GF-D8 (cell line): ENCODE measurements at places on chromosomes 2 and 18.

DNA sequence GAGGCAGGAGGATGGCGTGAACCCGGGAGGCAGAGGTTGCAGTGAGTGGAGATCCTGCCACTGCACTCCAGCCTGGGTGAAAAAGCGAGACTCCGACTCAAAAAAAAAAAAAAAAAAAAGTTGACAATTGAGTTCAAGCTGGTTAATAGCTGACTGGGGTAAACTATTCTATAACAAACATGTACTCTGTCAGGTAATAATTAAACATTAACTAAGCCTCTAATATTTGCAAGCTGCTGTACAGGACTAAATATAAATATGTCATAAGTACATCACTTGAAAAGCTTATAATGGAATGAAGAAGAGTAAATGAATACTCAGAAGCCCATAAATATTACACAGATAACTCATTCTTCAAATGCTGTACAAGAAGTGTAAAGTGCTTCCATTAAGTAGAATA, 190.4 kb upstream of the CRIM1 start:
- DNase-seq: no peak

- DNase-seq: no peak
Measured at GRCh38 chr2:241445426-241445825, 63.0 kb downstream of the STK25 start.

DNA sequence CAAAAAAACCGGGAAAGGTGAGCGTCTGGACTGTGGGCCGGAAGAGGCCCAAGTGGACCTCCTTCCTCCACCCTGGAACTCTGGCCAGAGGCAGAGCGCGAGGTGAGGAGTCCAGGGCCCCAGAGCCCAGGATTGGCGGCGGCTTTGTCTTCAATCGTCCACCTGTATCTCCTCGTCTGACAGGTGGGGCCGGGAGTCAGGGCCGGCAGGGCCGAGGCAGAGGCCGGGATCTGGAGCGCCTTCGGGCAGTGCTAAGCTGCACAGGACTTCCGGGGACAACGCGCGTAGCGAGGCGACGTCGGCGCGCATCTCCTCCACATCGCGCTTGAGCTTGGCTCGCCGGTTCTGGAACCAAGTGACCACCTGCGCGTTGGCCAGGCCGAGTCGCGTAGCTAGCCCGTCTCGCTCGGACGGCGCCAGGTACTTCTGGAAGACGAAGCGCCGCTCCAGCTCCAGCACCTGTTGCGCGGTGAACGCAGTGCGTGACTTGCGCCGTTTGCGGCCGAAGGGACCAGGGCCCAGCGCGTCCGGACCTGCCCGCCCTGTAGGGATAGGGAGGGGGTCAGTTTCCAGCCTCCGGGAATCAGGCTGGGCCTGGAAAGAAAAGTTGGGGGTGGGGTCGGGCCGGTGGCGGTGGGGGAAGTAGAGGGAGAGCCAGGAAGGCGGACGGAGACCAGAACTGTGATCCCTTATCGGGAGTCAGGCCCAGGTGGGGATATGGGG, 1.5 kb downstream of the LBX2 start:
- no peak for DNase-seq

GRCh38 chr2:64192664-64193105, 48.5 kb upstream of the PELI1 start:
- DNase-seq: no peak

GRCh38 chr2:64873472-64873924, 115.7 kb upstream of the SLC1A4 start:
- DNase-seq: no peak

DNA sequence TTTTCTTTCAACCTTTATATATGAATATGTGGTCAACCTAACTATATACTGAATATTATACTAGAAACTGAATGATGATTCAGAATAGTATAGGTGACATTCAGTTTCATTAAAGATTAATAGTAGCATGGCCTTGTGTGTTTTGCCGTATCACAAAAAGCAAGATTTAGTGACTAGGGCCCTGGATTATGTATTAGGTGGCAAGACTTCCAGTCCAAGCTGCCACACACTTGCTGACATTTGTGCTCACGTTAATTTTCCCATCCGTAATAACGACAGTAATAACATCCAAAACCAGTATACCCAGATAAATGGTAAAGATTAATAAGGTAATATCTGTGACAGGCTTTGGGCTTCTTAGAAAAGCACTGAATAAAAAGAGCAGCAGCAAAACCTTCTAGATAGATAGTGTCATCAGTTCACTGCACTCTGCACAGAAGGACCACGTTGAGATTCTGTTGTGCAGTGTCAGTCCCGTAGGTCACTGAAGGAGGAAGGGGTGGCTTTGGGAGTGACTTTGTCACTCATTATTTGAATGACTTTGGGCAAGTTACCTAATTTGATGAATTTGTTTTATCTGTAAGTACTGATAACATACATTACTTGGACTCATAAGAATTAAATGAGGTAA, 451.7 kb downstream of the PTPRM start:
- no peak for DNase-seq

DNA sequence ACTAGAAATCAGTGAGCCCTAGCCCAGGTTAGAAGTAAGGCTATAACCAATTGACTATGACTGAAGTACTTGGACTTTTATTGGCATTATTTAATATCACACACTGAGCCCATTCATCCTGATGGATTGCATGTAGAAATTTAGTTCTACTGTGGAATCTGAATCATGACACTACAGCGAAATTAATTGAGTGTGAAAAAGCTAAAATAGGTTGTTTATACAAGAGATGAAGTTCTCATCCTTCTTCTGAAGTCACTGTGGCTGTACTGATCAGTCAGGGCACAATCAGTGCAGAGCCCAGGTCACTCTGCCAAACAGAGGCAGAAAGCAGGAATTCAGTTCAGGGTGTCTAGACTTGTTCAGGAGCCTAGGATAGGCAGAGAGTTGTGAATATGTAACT, 158.9 kb downstream of the BABAM2 start:
- no peak for DNase-seq

GRCh38 chr2:54073796-54074195, 41.6 kb upstream of the ACYP2 start:
- DNase-seq: no peak

DNA sequence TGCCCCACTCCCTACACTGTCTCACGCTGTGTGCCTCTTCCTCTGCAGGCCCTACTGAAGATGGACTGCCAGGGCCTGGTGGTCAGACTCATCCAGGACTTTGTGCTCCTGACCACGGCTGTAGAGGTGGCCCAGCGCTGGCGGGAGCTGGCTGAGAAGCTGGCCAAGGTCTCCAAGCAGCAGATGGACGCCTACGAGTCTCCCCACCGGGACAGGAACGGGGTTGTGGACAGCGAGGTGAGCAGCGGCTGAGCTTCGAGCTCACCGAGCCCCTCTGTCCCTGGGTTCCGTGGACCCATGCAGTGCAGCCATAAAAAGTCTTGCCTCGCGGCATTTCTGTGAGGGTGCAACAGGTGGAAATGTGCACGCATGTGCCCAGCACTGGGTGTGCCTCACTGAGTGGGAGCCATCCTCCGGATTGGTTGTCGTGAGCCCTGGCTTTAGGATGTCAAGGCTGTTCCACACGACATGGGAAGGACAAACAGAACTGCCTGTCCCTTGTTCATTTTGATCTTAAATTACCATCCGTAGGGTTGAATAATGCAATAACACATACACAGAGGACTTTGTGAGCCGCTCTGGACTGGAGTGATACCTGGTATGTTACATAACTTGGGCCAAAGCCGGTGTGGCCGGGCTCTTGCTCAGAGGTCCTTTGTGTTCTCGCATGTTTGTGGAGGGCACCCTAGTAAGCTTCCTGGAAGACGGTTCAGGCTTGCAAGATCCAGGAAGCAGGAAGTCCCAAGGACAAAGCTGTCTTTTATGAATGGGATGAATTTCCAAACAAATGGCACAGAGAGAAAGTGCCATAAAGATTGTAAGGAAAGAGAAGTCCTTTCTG, 100.9 kb downstream of the SH3BP4 start:
- no peak for DNase-seq

DNA sequence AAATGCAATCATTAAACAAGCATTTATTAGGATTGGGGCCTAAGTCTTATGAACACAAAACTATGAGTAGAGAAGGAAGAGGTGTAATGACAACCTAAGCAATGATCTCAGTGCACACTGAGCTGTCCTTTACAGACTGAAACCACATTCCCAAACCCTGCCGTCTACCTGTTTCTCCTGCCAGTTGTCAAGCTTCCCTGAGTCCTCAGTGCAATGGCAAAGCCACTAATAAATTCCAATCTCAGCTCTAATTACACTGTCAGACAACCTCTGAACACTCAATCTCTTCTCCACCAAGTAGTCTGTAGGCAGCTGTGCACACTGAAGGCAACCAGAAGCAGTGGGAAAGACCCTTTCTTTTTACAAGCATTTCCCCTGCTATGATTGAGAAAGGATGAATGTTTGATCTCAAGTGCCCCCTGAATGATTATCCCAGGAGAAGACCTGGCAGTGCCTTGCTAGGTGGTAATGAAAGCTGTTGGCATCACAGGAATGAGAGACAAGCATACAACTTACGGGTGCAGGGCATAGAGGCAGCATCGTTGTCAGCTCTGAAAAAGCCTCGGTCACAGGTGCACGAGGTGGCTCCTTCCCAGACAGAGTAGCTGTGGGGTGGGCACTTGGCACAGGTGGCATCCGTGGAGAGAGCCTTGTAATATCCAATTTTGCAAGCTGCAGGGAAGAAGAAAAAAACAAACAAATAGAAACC, 71.4 kb downstream of the EPHA4 start:
- DNase-seq: no peak

DNA sequence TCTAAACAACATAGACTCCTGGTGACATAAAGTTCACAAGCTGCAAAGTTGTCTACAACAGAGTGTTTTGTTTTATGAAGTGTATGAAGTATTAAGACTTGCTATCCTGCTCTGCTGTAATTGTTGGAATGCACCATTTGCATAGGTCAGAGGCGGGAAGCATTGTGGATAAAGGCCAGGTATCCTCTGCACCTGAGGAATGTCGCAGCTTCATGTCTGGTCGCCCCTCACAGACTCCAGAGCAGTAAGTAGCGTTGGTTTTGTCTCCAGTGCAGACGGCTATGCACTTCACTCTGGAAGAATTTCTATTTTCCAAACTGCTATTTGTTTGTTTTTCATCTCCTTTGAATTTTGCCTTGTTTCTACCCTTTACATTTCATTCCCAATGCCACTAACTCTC, 63.1 kb downstream of the UNC80 start:
- DNase-seq: no peak

DNA sequence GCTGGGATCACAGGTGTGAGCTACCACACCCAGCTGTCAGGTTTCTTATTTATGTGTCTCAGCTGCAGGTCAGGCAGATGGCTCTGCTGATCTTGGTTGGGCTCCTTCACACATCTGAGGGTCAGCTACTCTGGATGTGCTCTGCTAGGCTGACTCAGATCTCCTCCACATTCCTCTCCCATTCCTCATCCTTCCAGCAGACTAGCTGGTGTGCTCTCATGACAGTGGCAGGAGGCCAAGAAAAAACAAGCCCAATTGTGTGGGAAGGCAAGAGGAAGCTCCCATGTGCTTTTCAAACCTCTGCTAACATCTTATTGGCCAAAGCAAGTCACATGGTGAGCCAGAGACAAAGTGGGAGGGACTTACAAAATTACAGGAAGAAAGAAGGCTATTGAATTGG, 11.7 kb upstream of the MSH6 start:
- no peak for DNase-seq

DNA sequence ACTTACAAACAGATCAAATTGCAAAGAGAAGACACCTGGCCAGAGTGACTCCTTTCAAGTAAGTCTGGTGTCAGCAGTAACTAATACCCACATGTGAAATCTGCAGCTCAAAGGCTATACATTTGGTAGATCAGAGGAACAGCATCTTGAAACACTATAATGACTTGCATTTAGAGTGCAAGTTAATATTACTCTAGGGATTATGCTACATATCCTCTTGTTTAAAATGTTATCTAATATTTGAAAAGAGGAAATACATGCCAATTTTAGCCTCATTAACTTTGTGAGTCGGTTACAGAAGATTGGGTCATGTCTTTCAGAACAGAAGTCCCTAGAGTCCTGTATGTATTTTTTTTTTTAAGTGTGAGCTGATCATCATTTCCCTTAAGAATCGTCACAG, 15.2 kb downstream of the LANCL1 start:
- peak; percentile 28 for DNase-seq

DNA sequence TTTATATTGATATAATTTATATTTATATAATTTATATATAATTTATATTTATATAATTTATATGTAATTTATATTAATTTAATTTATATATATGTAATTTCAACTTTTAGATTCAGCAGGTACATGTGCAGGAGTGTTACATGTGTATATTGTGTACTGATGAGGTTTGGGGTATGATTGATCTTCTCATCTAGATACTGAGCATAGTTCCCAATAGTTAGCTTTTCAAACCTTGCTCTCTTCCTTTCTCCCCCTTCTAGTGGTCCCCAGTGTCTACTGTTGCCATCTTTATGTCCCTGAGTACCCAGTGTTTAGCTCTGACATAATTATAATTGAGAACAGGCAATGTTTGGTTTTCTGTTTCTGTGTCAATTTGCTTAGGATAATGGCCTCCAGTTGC, 1335.3 kb upstream of the CDH2 start:
- no peak for DNase-seq

- DNase-seq: no peak
Measured at GRCh38 chr2:195574312-195574711, 82.7 kb upstream of the SLC39A10 start.

- DNase-seq: no peak
Measured at GRCh38 chr2:110783196-110783873, 51.0 kb downstream of the ACOXL start.

GRCh38 chr18:12749121-12749520, 46.3 kb downstream of the PSMG2 start:
- DNase-seq: no peak

GRCh38 chr2:60560734-60561644, 7.5 kb upstream of the BCL11A start:
- peak; percentile 17 for DNase-seq

DNA sequence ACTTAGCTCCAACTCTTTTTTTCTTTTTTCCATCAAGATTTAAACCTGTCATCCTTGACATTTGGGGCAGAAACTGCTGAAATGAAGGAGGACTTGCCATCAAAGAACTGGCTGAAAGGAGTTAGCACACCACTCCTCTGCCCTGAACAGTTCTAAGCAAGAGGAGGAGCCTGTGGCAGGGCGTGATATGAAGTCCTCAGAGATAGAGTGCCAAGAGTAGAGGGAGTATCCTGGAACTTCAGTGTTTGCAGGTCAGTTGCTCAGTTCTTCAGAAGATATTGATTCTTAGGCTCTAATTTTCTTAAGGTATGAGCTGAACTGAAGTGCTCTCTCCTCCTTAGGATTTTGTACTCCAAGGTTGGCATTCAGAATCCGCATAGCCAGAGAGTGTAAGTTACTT, 15.2 kb downstream of the NABP1 start:
- no peak for DNase-seq
